ENCODE measurements at places on chromosomes 1 and 21. TPM values are rescaled to one million over a fixed set of nuclear protein-coding genes. Genes with fewer than 3 reads are reported as not detected.

DNA sequence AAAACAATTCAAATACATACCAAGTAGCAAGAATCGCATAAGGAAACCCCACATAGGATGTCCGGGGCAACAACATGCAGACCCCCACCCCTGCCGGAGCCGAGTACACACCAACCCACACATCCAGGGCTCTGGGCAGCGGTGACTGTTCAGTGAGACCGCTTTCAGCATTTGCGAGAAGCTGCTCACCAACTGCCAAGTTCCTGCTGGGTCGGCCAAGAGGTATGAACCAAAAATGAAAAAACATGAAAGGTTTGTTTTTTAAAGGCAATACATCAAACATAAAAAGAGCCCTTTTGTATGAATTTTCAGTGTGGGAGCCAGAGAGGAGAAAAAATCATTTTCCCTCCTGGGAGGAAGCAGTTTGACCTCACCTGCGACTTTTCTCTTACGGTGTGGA is 92.3 kb downstream of the SIM2 start:
- DNase-seq = no peak

- DNase-seq = peak; percentile 31
These were observed 203.6 kb upstream of the CHODL start for GRCh38 chr21:18041012-18041411.

- no peak for DNase-seq
These were observed 165.3 kb downstream of the LRRC7 start for GRCh38 chr1:69733061-69733460.

DNA sequence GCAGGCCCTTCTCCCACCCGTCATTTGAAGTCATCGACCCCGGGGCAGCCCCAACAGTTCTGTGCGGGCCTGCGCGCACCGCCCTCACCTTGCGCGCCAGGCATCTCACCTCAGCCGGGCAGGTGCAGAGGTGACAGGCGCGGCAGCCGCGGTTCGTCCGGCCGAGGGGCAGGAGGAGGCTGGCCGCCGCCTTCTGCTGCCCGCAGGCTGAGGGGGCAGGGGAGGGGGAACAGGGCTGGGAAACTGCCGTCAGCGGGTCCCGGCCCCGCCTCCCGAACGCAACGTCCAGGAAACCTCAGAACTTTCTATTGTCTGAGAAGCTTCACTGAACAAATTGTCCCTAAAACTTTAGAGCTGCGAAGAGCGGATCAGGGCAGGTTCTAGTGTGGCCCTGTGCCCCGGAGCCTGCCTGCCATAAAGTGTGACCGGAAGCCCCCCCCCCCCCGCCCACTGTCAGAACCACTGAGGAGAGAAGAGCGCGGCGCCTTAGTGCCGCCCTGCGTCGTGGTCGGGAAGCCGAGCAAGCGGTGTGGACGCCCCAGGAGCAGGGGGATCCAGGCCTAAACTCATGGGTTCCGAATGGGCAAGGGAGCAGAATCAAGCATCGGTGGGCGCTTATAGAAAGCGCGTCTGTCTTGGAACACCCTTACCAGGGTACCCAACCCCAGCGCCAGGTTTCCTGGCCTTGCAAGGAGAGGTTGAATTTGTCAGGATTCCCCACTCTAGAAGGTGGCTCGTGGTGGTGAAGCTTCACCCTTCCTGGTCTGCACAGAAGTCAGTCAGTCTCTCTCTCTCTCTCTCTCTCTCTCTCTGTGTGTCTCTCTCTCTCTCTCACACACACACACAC is 13.3 kb upstream of the TBX15 start:
- DNase-seq = no peak

GRCh38 chr1:200275415-200275814 is 134.4 kb downstream of the ZNF281 start:
- peak; percentile 72 for DNase-seq

GRCh38 chr1:183319051-183319450 is 99.1 kb downstream of the NMNAT2 start:
- DNase-seq = no peak

Gene PATJ
- total RNA-seq = 31.6 TPM

- DNase-seq = no peak
These were observed 2.8 kb downstream of the ARMH1 start for GRCh38 chr1:44677201-44677766.

DNA sequence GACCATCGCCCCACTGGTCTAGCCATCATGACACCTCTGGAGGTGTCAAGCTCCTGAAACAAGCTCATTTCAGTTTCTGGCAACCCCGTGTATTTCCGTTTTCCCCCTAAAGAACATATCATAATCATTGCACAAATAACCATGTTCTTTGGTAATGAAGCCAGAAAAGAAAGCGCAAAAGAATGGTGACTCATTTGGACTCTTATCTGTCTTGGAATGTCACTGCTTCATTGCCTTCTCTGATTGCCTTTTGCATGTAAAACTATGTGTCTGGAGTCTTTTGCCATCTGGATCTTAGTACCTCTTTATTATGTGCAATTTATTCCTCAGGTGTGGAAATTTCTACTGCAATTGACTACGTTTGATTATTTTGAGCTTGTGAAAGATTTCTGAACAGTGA is 110.5 kb downstream of the COLGALT2 start:
- no peak for DNase-seq

DNA sequence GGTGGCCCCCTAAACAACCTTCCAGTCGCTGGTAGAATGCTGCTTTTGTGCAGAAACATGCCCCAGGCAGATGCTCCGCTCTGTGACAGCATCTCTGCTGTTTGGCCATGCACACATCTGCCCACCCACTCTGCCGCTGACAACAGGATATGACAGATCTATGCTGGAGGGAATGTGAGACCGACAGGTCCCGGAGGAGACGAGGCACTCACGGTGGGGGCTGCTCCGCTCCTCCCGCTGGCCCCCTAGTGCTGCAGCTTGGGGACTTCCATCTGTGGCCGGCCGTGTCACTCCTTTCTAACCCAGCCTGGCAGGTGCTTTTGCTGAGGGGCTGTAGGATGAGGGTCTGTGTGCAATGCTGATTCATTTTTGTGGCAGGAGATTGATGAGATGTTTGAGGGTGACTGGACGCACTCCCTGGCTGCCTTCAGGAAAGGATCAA is 49.1 kb upstream of the DMRTB1 start:
- no peak for DNase-seq

Gene MORN1
- 8.6 TPM for total RNA-seq

Gene S100A9
- total RNA-seq = not detected

- no peak for DNase-seq
These were observed 153.4 kb downstream of the PIGK start for GRCh38 chr1:77065693-77066342.

Gene MLLT11
- 0.95 TPM for total RNA-seq

Gene INAVA
- 123 TPM for total RNA-seq

GRCh38 chr1:24692351-24692980 is 49.4 kb downstream of the SRRM1 start:
- no peak for DNase-seq

- no peak for DNase-seq
These were observed 270.6 kb downstream of the TPR start for GRCh38 chr1:186104459-186104858.

- no peak for DNase-seq
These were observed 105.8 kb upstream of the RAB4A start for GRCh38 chr1:229164836-229165735.

Gene TRMT1L
- total RNA-seq = 23.8 TPM

DNA sequence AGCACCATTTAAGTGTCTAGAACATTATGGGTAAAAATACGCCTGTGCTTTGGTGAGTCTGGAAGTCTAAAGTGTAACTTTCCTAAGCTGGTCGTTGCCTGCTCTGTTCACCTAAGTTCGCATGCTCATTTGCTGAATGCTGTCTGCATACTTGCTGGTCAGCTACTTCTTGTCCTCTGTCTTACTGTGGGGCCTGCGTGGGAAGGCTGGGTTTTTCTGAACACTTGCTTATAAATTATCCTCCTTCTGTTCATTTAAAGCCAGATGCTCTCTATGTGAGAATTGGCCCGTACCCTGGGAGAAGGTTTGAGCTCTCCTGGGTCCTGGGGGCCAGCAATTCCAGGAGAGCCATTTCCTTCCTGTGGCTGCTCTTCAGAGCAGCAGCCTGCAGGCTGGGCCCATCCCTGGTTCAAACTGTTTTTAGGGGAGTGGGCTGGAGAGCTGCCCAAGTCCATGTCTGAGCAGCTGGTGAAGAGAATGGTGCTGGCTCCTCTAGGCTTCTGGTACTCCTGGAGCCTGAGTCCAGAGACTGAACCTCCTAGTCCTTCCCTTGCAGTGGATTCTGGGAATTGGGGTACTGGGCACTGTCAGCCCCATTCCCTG is 75.7 kb downstream of the GALNT2 start:
- no peak for DNase-seq

Gene TRNAU1AP
- 25.1 TPM for total RNA-seq

Gene CFHR2
- not detected for total RNA-seq

Gene TMEM82
- total RNA-seq = 2.7 TPM

DNA sequence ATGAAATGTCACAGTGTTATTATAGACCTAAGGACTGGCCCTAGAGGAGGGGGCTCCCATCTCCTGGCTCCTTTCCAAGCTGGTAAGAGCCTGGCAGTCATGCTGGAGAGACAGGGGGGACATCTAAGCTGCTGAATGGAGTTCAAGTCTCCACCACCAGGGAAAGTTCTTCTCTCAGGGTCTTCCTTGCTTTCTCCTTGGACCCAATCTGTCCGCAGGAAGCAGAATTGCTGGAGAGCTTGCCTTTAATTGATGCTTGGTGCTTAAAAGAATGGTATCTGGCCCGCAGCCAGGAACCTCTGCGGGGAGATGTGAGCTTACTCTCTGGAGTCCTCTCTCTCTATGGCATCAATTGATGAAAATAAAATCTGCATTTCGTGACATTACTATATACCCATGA is 25.1 kb downstream of the IRF2BP2 start:
- DNase-seq = no peak

DNA sequence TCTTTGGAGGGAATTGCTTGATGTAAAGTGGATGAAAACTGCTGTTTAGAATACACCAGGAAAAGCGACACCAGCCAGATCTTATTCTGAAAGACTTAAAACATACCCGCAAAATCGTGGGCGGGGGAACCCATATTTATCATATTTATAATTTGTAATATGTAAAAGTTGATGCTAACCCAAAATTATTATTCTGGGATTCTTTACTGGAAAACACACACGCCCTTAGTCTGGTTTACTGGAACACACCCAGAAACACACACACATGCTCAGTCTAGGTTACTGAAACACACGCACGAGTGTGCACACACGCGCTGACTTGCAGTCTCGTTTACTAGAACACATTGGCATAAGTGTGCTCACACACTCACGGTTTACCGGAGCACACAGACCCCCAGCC is 32.5 kb downstream of the ATP5PO start:
- DNase-seq = no peak

GRCh38 chr1:209134001-209134400 is 449.5 kb upstream of the CAMK1G start:
- no peak for DNase-seq

GRCh38 chr1:93501399-93501798 is 53.5 kb downstream of the FNBP1L start:
- no peak for DNase-seq

DNA sequence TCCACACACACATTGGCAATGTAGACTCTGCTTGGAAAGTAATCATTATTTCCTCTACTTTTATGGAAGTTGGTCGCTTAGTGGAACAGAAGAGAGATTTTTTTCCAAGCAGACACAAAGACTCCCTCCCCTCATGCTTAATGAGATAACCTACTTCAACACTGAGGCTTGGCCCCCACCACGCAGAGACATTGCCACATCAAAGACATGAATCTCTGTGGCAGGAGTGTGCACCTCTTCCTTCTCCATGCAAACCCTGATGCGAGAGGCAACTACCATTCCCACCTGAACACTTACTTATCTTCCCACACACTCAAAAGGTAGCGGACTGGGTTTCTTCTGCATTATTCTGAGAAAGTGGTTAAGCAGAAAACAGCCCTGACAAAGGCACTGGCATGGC is 37.3 kb upstream of the LPAR3 start:
- no peak for DNase-seq

Gene OR2T33
- not detected for total RNA-seq

DNA sequence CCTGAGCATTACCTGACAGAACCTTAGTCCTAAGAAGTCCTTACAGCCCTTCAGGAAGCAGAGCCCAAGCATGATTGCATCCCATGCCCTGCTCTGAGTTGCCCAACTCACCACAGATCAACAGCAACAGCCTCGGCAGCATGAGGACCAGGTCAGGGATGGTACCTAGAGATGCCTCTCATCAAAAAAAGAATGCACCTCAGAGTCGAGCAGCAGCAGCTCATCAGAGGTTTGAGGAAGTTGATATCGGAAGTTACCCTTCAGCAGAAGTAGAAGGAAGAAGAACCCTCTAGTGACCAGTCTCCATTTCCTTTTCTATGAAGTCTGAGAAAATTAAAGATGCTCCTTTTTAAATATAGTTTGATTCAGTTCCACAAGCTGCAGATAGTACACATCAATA is at the start of gene FCRL1:
FCRL1 (minus strand) TSS at position 225 of the 400 bp plus-strand sequence; CDS start at position 142, 83 bp downstream.
- DNase-seq = no peak

DNA sequence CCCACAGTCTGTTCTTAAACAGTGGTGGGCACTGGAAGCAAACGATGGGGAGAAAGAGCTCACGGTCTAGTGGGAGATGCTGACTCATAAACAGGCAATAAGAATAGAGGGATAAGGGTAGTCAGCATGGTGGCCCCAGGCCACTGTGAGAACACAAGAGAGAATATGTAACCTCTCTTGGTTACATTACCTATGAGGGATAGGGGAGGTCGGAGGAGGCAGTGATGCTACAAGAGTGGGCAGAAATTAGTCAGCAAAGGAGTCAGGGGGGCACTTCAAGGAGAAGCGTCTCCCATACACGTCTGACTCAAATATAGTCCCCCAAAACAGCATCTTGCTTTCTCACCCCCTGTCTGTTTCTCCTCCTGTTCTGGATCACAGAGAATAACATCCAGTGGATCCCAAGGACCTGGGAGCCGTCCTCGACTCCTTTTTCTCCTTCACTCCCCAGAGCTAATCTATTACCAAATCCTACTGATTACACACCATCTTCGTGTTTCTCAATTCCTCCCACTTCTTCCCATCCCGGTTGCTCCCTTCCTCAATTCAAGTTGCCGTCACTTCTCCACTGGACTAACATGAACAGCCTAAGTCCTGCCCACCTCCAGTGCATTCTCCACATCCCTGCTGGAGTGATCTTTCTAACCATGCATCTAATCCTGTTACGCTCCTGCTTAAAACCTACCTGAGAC is 2.1 kb downstream of the SLAMF8 start:
- DNase-seq = no peak

DNA sequence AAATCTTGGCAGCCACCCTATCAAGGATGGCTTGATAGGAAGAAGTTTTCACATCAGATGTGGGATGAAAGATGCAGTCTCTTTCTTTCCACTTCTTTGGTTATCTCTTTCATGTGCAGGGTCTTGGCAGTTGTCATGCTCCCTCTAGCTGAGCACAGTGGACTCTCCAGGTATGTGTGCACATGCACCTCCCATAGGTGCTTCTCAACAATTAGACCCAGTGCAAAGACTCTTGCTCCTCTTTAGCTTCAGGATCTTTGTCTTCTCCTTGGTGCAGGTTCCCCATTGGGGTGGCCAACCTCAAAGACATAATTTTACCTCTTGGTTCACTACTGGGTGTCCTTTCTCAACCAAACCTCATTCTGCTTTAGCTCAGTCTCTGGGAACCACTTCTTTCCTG is 80.7 kb downstream of the TBX15 start:
- DNase-seq = no peak

GRCh38 chr1:159261311-159261710 is 40.8 kb upstream of the FCER1A start:
- no peak for DNase-seq

GRCh38 chr1:219824338-219824737 is 104.0 kb downstream of the SLC30A10 start:
- DNase-seq = no peak

Gene ATP13A2
- 61.6 TPM for total RNA-seq
